ENCODE measurements at places on chromosomes 3 and 15. TPM values are rescaled to one million over a fixed set of nuclear protein-coding genes. Genes with fewer than 3 reads are reported as not detected.

The CFAP100 gene
- 21.5 TPM for total RNA-seq

The TEX55 gene
- total RNA-seq, result not detected

DNA sequence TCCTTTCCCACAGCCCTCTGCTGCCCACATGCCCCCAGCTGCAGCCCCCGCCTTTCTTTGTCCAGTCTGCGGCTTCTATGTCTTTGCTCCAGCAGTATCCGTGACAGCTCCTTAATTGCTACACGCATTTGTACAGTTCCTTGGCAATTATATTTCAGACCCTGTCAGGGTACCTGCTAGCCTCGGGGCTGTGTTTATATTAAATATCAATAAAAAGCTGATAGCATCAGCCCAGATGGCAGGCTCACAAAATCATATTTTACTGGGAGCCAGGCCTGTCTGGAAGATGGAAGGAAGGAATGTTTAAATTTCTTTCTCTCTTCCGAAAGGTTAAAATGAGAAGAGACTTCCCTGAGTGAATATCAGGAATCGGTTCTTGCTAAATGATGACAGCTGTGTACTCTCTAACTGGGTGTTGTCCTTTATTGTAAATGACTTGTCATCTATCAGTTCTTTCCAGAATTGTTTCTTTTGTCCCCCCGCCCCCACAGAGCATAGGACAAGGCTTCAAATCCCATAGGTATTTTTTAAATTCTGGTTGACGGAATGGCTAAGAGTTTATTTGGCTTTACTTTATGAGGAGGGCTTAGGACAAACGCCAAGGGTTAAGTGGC lies 378.1 kb downstream of the LRTM1 start:
- H3K27me3 ChIP-seq, result no peaks in the 10 kb centered on the region
- no peak overlapping the region for H3K4me3 ChIP-seq
- DNase-seq, result no peak
- no peaks in the 10 kb centered on the region for H3K4me1 ChIP-seq
- H3K27ac ChIP-seq, result no peak overlapping the region

- H3K36me3 ChIP-seq, result peaks cover 55% of the 10 kb centered on the region
- H3K4me1 ChIP-seq, result peaks cover 22% of the 10 kb centered on the region
- no peak for DNase-seq
- H3K4me3 ChIP-seq, result no peak overlapping the region
- no peak overlapping the region for H3K27ac ChIP-seq
- H3K27me3 ChIP-seq, result no peaks in the 10 kb centered on the region
These were observed 53.0 kb downstream of the STARD5 start for GRCh38 chr15:81270781-81271491.

- H3K4me1 ChIP-seq, result no peaks in the 10 kb centered on the region
- H3K36me3 ChIP-seq, result peaks cover 10% of the 10 kb centered on the region
- no peak for DNase-seq
- H3K4me3 ChIP-seq, result no peak overlapping the region
These were observed 13.7 kb downstream of the MAP1A start for GRCh38 chr15:43531018-43531670.

The FSTL1 gene
- total RNA-seq, result 233 TPM

DNA sequence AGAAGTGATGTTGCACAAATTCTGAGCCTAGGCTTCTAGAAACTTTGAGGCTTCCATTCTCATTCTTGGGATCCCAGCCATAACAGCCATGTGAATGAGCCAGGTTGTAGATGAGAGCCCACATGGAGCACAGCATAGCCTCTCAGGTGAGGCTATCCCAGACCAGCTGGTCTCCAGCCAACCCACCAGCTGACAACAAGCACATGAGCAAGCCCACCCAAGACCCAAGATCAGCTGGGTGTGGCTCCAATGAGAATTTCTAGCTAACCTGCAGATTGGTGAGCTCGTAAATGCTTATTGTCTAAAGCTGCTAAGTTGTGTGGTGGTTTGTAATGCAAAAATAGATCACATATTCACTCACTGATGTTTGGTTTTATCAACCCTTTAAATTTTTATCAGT lies 14.4 kb downstream of the KY start:
- no peaks in the 10 kb centered on the region for H3K4me1 ChIP-seq
- DNase-seq, result no peak
- H3K27me3 ChIP-seq, result no peaks in the 10 kb centered on the region
- H3K27ac ChIP-seq, result no peak overlapping the region
- H3K36me3 ChIP-seq, result no peaks in the 10 kb centered on the region
- H3K4me3 ChIP-seq, result no peak overlapping the region

DNA sequence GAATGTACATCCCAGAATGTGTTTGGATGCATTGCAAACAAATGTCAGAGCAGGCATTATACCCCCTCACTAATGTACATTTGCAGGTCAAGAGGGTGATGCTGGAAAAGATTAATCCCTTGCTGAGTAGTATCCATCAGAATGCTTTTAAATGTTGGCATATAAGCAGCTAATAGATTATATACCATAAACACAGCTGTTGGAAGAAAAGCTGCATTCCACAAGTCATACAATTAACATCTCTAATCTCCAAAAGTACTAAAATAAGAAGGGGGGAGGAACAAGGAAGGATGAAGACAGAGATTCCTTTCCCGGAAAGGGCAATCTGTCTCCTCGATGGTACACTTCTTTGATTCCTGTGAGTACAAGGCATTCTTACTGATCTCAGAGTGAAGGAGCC lies 445.7 kb upstream of the CDIN1 start:
- H3K36me3 ChIP-seq, result no peaks in the 10 kb centered on the region
- H3K4me1 ChIP-seq, result no peaks in the 10 kb centered on the region
- H3K4me3 ChIP-seq, result no peak overlapping the region
- no peaks in the 10 kb centered on the region for H3K27me3 ChIP-seq

- peaks cover 75% of the 10 kb centered on the region for H3K36me3 ChIP-seq
- H3K4me1 ChIP-seq, result no peaks in the 10 kb centered on the region
- H3K27me3 ChIP-seq, result no peaks in the 10 kb centered on the region
- no peak for DNase-seq
- no peak overlapping the region for H3K27ac ChIP-seq
These were observed 76.2 kb downstream of the DCUN1D1 start for GRCh38 chr3:182904164-182904563.

GRCh38 chr15:57227899-57228298 lies 148.4 kb upstream of the CGNL1 start:
- DNase-seq, result no peak
- peaks cover 7% of the 10 kb centered on the region for H3K36me3 ChIP-seq
- H3K27me3 ChIP-seq, result no peaks in the 10 kb centered on the region
- peak overlapping the region; percentile 6 for H3K27ac ChIP-seq
- H3K4me1 ChIP-seq, result peaks cover 4% of the 10 kb centered on the region
- no peak overlapping the region for H3K4me3 ChIP-seq

The FAM107A gene
- total RNA-seq, result 74.5 TPM

The STRIT1 gene
- total RNA-seq, result not detected

DNA sequence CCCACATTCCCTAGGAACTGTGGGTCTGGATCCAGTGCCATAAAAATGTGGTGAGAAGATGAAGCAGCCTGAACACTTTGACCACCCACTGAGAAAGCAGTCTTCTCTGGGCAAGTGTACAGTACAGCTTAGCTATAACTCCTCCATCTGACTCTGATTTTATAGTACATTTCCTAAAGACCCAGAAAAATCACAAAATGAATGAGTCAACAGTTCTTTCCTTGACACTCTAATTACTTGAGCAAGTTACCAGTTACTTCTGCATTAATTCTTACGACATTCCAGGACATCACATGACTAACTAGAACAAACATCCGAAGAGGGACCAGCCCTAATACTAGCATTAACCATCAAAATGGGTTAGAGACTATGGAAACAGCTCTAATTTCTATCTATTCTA lies 148.1 kb upstream of the PEX5L start:
- no peak for DNase-seq
- H3K4me1 ChIP-seq, result no peaks in the 10 kb centered on the region
- H3K36me3 ChIP-seq, result no peaks in the 10 kb centered on the region
- no peaks in the 10 kb centered on the region for H3K27me3 ChIP-seq
- H3K4me3 ChIP-seq, result no peak overlapping the region

The CP gene
- total RNA-seq, result 48.9 TPM

DNA sequence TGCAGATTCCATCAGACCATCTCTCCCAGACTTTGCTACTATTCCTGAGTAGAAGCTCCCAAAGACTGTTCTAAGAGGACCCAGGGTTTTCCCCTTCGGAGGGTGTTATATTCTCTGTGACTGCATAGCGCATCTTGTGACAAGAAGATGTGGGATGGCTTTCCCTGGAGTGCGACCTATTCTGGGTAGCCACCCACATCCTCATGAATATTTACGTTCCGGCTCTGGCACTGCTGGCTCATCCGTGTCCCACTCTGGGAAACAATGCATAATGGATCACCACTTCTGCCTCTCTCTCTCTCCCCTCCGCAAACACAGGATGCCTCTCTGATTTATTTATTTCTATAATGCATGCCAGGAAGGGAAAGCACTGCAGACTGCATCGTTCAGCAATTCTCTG lies 166.1 kb downstream of the PYDC2 start:
- no peak overlapping the region for H3K4me3 ChIP-seq
- H3K27ac ChIP-seq, result no peak overlapping the region
- DNase-seq, result no peak
- H3K27me3 ChIP-seq, result no peaks in the 10 kb centered on the region
- H3K4me1 ChIP-seq, result no peaks in the 10 kb centered on the region
- no peaks in the 10 kb centered on the region for H3K36me3 ChIP-seq
